ENCODE measurements at places on chromosomes 11 and 22.

DNA sequence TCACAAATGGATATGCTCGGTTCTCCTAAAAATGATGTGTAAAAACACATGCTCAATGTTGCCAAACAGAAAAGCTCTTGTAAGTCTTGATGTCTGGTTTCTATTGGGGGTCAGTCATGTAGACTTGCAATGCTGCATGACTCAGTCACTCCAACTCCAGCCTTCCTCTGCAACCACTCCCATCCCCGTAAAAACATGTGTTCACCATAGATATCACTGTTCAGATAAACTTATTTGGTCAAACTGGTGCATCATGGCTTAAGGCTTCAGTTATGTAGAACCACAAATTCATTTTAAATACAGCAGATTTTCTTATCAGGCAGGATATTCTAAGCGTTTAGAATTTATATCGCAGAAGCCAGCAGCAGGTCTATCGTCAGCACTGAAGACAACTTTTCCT lies 298.4 kb upstream of the LUZP2 start:
- DNase-seq = no peak

DNA sequence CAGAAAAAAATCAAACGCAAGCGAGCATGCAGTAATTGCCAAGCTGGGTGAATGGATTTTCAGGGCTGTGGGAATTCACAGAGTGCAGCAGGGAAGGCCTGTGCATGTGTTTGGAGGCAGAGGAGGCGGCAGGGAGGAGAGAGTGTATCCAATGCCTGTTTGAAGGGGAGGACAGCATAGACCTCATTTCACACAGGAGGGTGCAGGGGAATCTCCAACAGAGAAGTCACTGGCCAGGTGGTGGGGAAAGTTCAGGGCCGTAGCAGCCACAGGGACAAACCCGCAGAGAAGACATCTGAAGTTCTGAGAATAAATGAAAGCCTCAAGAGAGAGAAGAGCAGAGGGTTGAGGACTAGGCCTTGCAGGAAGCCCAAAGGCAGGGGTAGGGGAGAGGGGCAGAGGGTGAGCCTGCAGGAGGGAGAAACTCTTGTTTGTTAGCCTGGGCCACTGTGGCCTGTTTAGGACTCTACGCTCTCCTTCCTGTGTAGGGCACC lies 19.2 kb upstream of the KDM2A start:
- no peak for DNase-seq

- no peak for DNase-seq
Observed at GRCh38 chr22:44758344-44758973, 6.1 kb downstream of the ARHGAP8 start.

DNA sequence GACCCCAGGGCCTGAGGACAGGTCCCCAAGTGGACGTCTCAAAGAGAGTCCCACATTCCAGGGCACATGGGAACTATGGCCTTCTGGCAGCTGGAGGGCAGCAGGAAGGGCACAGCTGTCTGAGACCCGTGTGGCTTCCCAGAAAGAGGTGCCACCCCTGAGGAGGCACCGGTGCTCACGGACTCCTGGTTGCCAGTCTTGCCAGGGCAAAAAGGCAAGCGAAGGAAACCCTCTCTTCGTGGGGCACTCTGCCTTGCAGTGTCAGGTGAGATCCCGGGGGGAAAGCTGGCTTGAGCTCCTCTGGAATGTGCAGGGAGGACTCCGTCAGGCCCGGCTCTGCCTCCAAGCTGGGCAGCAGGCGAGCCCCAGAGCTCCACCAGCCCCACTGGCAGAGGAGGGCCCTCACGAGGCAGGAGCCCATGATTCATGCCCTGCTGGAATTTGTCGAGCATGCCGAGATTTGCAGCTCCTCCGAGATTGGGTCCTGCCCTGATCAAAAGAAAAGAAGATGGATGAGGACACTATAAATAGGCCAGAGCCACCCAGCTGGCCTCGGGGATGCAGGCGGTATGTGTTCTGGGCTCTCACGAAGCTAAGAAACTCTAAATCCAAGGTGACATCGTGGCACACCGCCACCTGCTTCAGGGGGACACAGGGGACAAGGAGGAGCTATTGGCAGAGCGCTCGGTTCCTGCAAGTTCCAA lies 9.9 kb upstream of the CELSR1 start:
- DNase-seq = peak; percentile 55

- peak; percentile 86 for DNase-seq
Observed at GRCh38 chr11:115084231-115084630, 405.9 kb downstream of the NXPE2 start.

DNA sequence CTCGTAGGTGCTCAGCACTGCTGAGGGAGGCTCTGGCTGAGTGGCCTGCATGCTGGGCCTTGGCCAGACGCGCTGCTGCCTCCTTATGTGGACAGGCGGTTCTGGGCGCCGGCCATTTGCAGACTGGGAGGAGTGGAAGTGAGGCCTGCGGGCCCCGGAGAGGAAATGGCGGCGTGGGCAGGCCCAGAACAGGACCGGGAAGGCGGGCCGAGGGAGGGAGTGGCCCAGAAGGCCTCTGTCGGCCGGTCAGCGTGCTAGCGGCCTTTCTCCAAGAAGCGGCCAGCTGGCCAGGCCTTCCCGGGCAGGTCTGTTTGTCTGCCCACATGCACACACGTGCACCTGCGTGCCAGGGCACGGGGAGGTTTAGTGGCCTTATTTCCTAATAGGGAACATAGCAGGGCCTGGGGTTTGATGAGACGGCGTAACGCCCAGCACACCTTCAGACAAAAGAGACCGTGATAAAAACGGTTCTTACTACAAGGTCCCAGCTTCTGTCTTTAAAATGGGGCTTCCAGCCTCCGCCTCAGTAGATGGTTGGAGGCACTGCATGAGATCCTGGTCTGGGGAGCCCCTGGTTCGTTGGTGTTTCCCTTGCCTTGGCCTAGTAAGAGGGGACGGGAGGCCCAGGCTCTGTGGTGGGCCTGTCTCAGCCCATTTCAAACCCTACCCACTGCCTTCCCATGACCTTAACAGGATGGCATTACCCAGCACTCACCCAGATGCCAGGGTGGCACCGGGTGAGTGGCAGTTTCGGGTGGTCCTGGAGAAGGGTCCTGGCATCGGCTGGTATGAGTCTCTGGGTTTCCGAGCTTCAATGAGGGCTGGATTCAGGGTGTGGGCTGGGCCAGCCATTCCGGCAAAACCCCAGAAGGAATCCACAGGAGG lies 65.1 kb upstream of the PPARA start:
- DNase-seq = no peak

DNA sequence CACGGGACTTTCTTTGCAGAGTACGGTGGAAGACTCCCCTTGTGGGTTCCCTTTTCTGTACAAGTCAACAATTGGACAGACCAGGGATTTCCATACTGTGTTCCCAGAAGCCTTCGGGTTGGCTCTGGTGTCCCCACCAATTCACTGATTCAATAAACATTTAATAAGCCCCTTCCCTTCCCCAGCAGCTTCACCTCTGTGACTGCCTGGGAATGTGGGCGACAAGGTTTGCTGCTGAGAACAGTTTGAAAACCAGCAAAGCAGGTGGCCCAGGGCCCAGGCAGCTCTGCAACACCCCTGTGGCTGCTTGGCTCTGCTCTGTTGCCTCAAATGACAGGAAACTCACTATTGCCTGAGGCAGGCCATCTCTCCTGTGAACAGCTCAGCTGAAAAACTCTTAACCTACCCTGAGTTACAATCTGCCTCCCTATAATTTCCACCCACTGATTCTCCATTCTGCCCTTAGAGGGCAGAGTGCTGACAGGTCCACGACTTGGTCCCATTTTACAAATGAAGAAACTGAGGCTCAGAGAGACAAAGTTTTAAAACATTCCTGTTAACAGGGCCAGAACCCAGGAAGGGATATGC lies 10.4 kb downstream of the ADORA2A start:
- no peak for DNase-seq

DNA sequence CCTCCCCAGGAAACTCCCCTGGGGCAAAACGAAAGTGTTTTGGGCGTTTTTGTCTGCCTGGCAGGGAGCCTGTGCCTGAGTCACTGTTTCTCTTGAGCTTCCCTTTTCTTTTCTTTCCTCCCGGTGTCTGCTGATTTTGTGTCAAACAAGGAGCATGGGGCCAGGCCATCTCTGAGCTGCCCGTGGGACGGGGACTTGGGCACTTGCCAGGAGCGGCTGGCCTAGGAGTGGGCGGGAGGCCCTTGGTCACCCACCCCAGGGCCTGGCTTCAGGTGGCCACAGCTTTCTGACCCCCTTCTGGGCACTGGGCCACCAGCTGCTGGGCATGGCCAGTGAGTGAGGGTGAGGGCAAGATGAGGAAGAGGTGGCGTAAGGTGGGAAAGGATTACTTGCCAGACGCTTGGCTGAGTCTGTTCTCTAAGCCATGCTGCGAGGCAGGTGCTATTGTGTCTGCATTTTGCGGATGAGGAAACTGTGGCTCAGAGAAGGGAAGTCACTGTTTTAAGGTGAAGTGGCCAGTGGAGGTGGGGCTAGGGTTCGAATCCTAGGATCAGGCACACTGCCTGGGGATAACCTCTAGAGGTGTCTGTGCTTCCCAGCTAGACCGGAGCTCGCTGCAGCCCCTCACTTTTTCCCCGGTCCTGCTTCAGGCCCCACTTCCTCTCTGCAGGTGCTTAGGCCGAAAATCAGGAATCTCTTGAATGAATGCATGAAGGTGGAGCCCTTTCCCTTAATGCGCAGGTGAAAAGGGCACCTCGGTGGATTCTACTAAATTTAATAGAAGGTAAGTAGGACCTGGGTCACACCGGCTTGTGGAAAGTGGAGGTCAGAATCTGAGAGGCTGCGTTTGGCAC lies 7.8 kb upstream of the NFAM1 start:
- DNase-seq = no peak

DNA sequence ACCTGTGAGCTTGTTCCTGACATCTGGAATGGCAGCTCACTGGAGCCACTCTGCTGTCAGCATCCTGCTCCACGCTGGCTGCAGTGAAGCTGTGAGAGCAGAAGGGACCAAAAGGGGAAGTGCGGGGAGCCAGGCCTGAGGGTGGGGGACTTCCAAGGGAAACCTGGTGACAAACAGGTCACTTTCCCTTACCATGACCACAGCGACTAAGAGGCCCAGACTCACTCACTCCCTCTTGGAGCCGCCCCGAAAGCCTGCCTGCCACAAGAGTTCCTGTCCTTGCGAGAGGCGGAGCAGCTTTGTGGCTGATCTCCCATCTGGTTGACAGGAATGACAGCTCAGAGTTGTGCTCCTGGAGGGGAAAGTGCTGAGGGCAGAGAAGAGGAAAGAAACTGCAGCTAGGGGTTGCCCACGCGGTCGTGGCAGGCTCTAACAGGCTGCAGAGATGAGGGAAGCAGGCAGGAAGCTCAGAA lies 183.8 kb upstream of the NTM start:
- peak; percentile 52 for DNase-seq

- no peak for DNase-seq
Observed at GRCh38 chr22:38989466-38989865, 7.3 kb downstream of the APOBEC3B start.

- no peak for DNase-seq
Observed at GRCh38 chr11:84825106-84825660, 802.0 kb downstream of the DLG2 start.

GRCh38 chr11:112786196-112786595 lies 175.0 kb upstream of the NCAM1 start:
- no peak for DNase-seq

GRCh38 chr11:73186294-73186850 lies 31.7 kb upstream of the P2RY2 start:
- DNase-seq = no peak

DNA sequence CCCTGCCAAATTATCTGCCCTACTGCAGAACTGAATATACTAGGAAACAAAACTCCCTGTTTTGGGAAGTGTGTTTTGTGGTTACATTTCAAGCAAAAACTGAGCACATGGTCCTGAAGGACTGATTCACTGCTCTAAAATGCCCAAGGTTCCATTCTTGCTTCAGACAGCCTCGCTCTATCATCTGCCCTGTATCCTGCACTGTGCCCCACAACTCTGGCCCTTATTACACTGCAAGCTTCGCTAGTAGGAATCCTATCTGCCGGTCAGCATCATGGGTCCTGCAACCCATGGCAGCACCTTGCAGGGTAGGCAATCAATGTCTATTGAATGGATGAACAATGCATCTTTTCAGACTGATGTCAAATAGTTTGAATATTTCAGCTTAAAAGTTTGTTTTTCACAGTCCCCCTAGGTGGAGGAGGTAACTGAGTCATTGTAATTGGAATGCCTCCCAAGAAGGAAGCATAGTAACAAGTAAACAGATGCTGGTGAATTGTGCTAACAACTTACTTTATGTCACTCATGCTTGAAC lies 21.3 kb downstream of the LAYN start:
- DNase-seq = no peak

DNA sequence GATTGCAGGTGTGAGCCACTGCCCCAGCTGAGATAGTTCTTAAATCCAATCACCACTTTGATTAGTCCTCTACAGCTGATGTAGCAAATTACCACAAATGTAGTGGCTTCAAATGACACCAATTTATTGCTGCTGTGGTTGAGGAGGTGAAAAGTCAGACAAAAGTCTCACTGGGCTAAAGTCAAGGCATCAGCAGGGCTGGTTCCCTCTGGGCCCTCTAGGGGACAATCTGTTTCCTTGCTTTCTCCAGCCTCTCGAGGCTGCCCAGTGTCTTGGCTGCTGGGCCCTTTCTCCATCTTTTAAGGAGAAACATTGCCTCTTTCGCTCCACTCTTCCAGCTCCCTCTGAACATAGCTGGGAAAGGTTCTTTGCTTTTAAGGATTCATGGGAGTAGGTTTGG lies 50.5 kb upstream of the SHANK2 start:
- no peak for DNase-seq

DNA sequence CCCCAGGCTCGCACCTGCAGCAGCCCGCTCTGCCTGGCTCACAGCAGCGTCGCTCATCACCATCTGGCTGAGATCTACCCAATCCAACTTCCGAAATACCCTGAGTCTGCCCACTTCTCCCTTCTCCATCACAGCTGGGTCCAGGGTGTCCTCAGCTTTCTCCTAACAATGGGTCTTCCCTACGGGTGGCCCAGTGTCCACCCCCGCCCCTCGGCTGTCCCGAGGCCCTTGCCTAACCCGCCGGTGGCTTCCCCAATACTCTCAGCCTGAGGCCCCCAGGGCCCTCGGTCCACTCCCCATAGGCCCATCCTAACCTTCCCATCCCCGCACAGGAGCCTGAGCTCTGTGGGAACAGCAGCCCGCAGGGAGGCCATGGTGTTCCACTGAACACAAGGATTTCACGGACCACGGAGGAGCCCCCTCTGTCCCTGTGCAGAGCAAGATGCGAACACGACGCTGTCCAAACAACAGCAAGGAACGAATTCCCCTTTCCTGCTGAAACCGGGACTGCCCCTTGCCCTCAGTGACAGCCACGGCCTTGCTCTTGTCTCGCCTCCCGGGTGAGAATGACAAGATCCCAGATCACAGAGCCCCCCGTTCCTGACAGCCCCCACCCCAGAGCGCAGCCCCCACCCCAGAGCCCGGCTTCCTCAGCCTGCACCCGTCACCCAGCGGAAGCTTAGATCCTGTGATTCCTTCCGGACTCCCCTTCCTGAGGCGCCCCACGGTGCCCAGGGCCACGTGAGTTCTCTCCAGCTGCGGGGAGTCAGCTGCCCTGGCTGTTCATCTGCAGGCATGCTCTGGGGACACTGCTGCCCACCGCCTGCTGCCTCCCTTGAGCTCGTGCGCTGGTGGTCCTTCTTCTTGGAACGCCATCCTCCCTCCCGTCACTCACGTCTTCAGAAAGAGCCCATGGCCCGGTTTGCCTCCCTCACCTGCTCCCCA lies 48.8 kb upstream of the CARS1 start:
- DNase-seq = no peak

Measured in neural progenitor cell (in vitro differentiated cells).